ENCODE measurements at places on chromosomes 3 and 15.

DNA sequence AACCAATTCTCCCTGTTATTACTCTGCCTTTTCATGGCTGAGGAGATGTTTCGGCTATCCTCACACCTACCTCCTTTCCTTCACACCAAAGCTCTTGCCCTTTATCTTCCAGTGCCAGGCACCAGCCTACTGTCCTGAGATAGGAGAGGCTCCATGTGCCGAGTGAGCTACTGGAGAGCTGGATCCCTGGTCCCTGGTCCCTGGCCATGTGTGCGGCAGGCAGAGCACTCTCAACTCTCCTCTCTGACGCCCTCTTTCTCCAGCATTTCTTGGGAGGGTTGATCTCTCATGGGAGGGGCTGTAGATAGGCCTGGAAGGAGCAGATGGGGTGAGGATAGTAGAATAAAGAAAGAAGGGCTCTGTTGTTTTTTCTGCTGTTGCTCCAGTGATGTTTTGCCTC, 277.1 kb upstream of the UMPS start:
- no peak for DNase-seq

DNA sequence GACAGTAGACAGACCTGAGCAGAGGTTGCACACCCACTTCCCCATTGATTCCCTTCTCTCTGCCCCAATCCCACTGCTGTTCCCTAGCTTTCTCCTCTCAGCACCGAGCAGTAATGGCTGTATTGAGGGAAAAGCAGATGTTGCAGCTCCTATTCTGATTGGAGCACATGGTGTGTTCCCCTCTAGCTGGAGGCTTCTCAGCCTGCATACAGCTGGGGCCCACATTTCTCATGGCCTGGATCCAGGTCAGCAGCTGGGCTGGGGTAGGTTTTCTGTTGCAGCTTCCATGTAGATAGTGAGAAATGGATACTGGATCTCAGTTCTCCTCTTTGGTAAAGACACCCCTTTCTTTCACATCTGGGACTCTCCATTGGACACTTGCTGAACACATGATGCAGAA, 50.1 kb downstream of the RYR3 start:
- no peak for DNase-seq

- no peak for DNase-seq
Measured at GRCh38 chr3:30112902-30113484, 493.4 kb upstream of the TGFBR2 start.

- no peak for DNase-seq
Measured at GRCh38 chr3:51937611-51938450, 3.9 kb downstream of the RRP9 start.

GRCh38 chr3:14265246-14265962, 86.8 kb downstream of the LSM3 start:
- DNase-seq, result no peak

- DNase-seq, result peak; percentile 48
Measured at GRCh38 chr3:66037986-66038369, 740 bp downstream of the MAGI1 start.

- no peak for DNase-seq
Measured at GRCh38 chr15:66306381-66306780, 13.0 kb downstream of the DIS3L start.

DNA sequence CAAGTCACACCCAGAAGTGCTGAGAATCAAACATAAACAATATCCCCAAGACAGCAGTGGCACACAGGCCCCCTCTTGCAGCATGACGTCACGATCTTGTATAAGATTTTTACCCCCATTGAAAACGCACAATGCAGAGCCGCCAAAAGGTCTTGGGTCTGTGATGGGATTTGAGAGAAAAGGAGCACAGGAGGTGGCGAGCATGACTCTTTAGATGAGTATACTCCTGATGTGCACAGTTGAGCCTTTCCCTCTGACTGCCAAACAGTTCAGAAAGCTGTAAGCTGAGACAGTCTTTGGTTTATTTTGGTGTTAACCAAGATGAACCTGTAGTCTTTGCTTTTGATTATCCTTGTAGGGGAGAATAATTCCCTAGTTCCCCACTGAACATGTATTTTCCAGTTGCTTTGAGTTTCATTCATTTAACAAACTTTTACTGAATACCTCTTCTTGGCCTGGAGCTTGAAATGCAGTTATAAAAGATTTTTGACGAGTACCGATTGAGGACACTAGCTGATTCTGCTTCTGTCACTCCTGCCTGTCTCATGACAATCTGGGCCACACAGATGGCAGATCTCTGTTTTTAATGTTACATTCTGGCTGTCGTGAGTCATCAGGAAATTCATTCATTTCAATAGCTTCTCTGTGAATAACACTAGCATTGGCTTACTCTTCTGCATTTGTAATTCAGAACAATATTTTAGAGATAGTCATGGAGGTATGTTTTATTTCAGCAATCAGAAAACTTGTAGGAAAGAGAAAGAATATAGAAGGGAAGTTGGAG, 28.9 kb downstream of the CFAP91 start:
- no peak for DNase-seq

- no peak for DNase-seq
Measured at GRCh38 chr3:102230057-102230456, 204.8 kb upstream of the ZPLD1 start.

- DNase-seq, result no peak
Measured at GRCh38 chr3:56960234-56960917, 100.1 kb upstream of the SPATA12 start.

DNA sequence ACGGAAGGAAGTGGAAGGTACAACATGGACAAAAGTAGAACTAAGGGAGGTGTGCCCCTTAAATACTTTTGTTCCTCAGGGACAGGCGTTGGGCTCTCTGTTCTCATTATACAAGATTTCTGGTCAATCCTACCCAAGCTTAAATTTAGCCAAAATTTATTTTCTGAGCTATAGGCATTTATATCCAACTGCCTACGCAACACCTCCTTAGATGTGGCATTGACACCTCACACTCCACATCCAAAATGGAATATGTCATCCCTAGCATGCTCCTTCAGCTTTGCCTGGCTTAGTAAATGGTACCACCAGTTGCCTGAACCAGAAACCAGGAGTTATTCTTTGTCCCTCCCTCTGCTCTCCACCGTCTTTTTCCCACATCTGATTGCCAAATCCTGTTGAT, 26.2 kb downstream of the FANCD2OS start:
- no peak for DNase-seq

GRCh38 chr15:77634266-77634962, 1.7 kb upstream of the LINGO1 start:
- peak; percentile 50 for DNase-seq

GRCh38 chr3:56867671-56868070, 65.9 kb upstream of the ARHGEF3 start:
- DNase-seq, result no peak

DNA sequence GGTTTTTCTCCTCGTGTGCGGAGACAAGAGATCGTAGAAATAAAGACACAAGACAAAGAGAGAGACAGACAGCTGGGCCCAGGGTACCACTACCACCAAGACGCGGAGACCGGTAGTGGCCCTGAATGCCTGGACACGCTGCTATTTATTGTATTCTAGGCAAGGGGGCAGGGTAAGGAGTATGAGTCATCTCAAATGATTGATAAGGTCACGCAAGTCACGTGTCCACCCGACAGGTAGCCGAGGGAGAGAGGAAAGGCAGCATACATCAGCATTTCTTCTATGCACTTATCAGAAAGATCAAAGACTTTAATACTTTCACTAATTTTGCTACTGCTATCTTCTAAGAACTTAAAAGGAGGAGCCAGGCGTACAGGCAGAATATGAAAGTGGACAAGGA, 28.2 kb downstream of the MYL3 start:
- no peak for DNase-seq

DNA sequence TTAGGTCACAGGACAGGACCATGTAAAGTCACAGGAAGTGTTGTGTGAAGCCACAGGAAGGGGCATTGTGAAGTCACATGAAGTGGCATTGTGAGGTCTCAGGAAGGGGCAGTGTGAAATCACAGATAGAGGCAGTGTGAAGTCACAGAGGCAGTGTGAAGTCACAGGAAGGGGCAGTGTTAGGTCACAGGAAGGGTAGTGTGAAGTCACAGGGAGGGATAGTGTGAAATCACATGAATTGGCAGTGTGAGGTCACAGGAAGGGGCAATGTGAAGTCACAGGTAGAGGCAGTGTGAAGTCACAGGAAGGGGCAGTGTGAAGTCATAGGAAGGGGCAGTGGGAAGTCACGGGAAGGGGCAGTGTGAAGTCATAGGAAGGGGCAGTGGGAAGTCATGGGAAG, 37.9 kb downstream of the GASK1A start:
- no peak for DNase-seq

GRCh38 chr15:75554717-75555116, 24.4 kb downstream of the PTPN9 start:
- DNase-seq, result no peak

GRCh38 chr3:48280881-48281280, 40.0 kb downstream of the ZNF589 start:
- no peak for DNase-seq

DNA sequence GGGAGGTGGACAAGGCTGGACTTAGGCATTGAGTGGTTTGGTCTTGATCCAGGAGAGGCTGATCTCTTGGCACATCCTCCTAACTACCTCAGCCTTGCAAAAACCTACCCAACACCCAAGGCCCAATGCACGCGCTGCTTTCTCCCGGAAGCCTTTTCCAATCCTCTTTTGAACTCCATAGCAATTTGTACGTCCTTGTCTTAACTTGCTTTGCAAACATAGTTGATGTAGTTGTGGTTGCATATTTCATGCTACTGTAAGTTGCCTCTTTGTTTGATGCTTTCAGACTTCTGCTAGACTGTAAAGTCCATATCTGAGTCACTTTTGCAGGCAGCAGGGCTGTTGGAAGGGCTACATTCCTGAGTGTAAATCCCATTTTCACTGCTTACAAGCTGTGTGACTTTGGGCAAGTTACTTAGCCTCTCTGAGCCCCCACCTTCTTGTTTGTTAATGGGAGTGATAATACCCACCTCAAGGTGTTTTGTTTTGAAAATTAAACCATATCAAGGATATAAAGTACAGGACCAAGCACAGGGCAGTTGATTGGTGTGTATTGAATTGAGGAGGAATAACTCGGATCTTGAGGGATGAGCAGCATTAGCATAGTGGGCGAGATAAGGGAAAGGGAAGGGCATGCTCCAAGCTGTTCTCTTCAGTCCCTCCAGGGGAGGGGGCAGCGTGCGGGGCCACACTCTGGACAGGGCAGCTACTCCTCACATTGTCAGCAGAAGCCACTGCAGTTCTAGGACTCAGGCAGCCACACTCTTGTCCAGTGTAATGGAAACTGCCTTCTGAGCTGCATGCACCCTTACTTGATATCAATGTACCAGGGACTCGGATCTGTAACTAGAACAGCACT, 28.8 kb downstream of the SIAH2 start:
- DNase-seq, result no peak

- peak; percentile 52 for DNase-seq
Measured at GRCh38 chr15:66133247-66133885, 120.2 kb downstream of the MEGF11 start.

GRCh38 chr3:57596495-57597126, 533 bp downstream of the ARF4 start:
- DNase-seq, result peak; percentile 77

DNA sequence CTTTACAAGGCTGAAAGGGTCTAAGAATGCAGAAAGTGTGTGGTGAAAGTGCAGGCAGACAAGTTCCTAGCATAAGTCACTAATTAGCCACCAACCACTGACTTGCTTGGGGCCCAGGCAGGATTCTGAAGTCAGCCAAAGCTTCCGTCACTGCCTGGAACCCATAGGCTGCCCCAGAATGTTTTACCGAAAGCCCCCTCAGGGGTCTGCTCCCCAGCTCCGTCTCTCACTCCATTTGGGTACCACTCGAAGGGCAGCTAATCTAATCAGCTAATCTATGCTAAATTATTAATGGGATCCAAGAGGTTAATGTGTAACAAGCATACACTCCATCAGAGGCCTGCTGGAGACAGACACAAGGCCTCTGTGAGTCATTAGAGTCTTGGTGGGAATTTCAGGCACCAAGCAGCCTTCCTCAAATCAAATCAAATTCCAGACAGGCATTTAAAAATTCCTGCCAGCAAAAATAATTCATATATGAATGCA, 13.2 kb downstream of the ADAMTS9 start:
- no peak for DNase-seq

DNA sequence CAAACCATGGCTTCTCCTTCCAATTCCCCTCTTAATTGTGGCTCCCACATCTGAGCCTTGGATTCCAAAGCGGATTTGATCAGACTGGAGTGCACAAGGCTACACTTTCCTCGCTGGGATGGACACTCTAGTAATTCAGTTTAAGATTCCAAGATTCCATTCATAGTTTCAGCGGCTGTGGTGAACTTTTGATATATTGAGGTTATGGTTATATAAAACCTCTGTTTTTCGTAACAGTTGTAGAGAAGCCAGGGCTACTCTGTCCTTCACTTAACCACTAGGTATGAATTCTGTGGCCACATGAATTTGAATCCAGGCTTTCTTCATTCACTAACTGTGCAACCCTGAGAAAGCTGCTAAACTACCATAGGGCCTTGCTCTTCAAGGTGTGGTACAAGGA, 67.9 kb upstream of the KY start:
- no peak for DNase-seq

DNA sequence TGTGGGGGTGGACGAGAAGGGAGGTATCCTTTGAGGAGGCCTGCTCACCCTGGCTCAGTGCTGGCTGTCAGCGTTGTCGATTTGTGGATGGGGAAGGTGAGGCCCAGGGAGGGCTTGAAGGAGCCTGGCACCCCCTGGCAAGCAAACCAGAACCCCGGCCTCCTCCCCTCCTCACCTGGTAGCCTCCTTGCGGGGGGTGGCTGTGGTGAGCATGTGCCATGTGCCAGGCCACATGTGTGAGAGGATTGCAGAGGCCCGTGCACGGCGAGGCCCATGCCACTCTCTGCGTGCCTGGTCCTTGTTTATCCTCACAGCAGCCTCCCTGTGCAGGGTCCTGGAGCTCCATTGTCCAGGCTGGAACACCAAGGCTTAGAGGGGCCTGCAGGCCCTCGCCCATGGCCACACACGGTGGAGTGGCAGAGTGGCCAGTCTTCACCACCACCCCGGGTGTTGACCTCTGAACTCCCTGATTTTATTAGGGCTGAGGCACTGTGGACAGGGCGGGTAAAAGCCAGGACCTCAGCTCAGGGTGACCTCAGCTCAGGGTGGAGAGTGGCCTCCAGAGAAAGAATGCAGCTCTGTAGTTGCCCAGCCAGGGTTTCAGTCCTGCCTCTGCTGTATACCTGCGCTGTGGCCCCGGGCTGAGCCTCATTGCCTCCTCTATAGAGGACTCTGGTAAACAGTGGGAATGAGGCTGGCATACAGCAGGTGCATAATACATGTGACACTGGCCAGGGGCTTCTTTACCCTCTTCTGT, 29.1 kb downstream of the HDAC11 start:
- DNase-seq, result no peak

DNA sequence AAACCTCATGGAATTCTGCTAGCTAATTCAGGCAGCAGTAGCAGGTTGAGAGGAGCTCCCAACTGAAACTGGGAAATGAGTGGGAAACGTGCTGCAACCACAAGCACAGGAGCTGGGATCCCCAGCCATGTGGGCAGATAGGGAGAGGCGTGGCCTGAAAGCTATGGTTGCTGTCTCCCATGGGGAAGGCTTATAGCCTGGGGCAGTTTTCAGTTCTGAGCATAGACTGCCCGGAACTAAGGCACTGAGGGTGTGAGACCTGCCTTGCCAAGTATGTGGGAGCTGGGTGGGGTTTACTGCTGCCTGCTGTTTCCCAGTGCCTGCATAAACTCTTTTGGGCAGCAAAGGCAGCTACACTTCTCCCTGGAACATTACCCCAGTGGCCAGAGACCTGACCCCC, 229.5 kb downstream of the TUSC7 start:
- no peak for DNase-seq

GRCh38 chr3:58335652-58335947, 2.9 kb downstream of the PXK start:
- DNase-seq, result no peak

- DNase-seq, result no peak
Measured at GRCh38 chr3:13950042-13950441, 70.2 kb upstream of the WNT7A start.

- DNase-seq, result no peak
Measured at GRCh38 chr3:9205345-9206143, 43.9 kb downstream of the SRGAP3 start.
